ENCODE measurements at places on chromosomes 5 and 9.
A peak's percentile ranks its signal among the peaks of the same experiment; 100 is the strongest.

- DNase-seq, result no peak
These were observed 72.1 kb downstream of the BAAT start for GRCh38 chr9:101312661-101313060.

DNA sequence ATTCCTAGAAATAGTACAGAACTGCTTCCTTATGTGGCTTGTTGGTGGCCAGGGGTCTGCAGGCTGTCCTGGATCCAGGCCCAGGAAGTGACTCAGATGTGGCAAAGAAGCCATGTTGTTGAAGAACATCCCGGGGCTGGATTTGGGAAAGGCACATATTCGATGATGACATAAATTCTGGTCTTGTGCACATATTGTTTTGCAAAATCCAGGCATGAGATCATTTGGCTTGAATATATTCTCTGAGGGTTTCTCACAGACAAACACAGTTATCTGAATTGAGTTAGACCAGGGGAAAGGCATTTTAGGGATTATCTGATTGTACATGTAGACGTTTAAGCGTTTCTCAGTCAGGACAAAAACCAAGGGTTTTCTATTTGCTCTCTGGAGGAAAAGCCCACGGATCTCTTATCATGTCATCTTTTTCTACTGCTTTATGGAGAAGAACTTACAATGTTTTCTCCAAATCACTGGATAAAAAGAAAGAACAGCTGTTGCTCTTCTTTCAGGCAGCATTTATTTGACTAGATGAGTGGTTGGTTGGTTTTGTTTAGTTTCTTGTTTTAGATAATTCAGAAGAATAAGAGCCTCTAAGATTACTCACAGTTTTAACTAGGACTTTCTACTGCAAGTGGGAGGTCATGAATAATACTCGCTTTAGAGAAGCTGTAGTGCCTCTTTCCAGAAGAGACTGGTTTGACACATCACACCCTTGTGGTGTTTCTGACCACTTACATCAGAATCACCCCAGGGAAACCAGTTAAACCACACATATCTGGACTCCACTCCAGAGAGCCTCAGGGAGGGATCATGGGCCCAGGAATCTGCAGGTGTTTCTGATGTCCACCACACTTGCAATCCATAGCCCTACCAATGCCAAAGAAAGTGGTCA lies 29.5 kb upstream of the LHFPL2 start:
- DNase-seq, result no peak

DNA sequence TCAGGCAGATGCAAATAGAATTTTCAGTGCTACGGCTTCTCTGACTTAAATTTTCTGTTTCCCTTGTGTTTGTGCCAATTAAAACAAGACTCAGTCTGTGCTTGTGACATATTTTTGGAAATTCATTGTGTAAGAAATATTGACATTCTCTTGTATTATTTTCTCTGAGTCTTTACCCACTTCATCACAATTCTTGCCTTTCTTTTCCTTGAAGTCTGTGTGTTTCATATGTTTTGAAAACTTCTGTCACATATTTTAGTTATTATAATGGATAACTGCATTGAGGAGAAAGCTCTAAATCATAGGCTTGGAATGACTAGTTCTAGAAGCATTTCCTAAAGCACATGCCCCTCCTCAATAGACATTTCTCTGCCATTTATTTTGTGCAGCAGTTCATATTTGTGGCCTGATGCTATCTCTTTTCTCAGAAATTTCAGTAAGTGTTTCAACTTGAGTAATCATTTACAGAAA lies 206.6 kb downstream of the PALM2AKAP2 start:
- no peak for DNase-seq

- DNase-seq, result peak; percentile 23
These were observed 47.4 kb upstream of the BARX1 start for GRCh38 chr9:94002316-94003140.

DNA sequence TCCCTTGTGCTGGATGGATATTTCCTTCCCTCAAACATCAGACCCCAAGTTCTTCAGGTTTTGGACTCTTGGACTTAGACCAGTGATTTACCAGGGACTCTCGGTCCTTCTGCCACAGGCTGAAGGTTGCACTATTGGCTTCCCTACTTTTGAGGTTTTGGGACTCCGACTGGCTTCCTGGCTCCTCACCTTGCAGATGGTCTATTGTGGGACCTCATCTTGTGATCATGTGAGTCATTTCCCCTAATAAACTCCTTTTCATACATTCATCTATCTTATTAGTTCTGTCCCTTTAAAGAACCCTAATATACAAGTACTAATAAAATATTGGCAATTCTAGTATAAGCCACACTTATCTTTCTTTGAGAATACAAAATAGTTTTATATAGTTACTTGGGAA lies 1078.9 kb downstream of the CDH12 start:
- no peak for DNase-seq

DNA sequence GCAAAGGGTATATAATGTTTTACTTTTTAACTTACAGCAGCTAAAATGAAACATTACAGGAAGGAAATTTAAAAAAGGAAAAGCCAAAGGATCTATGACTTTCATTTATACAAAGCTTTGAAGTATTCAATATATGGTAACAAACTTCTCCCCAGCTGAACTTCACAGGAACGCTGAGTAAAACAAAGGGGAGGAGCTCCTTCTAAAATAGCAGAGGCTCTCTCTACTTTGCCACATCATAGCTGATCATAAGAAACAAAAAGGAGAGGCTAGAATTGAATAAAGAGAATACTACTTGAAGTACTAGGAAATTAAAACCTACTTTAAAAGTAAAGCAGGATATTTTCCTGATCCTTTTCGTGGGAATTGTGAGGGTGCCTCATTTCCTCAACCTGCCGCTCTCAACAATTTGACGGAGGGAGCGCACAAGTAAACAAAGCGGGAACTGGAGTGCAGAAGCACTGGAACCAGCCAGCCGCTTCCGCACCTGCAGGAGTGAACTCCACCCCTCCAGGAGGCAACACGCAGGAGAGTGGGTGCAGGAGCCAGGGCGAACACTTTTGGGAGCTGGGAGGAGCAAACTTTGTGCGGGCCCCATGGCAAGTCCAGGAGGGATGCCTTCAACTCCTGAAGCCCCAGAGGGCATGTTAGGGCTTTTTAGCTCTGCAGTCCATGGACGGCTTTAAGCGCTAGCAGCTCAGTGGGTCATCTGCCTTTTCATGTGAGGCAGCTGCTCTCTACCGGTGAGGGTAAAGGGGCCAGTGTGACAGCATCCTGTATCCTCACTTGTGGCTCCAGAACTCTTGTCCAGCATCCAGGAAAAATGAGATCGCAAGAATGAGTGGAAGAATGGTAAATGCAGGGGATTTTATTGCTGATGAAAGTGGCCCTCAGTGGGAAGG lies 757.4 kb downstream of the PTPRD start:
- DNase-seq, result no peak

- no peak for DNase-seq
These were observed 48.2 kb downstream of the ROPN1L start for GRCh38 chr5:10489810-10490426.

DNA sequence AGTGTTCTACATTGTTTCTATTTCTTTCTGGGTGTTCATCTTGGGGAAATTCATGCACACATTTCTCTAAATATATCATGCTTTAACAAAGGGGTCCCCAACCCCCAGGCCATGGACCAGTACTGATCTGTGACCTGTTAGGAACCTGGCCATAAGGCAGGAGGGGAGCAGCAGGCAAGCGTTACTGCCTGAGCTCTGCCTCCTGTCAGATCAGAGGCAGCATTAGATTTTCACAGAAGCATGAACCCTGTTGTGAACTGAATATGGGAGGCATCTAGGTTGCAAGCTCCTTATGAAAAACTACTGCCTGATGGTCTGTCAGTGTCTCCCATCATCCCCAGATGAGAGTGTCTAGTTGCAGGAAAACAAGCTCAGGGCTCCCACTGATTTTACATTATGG lies 270.0 kb downstream of the AGTPBP1 start:
- no peak for DNase-seq

DNA sequence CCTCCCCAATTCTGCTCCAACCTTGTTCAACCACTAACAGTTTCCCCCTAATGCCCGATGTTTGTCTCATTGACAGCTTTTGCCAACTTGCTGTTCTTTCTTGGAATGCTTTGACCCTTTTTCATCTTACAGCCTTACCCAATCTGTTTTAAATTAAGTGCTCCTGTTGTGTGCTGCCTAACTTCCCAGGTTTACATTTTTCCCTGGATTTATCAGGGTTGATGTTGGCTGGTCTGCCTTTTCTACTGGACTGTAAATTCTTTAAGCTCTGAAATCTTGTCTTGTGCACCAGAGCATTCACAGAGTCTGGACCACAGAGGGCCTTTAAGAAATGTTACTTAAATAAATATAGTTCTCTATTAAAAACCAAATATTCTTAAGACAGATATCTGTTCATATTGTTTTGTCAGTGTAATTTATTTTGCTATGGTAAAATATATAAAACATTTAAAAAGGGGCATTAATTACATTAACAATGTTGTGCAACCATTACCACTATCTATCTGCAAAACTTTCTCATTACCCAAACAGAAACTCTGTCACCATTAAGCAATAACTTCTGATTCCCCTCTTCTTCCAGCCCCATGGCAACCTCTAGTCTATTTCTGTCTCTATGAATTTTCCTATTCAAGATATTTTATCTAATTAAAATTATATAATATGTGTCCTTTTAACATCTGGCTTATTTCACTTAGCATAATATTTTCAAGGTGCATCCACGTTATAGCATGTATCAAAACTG lies 73.0 kb downstream of the OSTF1 start:
- DNase-seq, result no peak

DNA sequence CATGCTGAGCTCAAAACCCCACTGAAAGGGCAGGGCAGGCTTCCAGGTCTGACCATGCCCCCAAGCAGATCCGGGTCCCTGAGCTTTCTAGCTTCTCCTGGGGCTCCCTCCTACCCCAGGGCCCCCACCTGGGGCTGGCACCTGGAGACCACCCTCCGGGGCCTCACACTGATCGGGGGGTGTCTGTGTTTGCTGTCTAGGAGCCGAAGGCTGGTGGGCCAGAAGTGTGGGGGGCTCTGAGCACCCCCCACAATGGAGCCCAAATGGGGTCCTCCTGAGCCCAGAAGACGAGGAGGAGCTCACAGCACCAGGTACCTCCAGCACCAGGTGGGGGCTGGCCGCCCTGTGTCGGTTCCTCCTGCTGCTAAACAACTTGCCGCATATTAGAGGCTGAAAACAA lies 39.8 kb downstream of the LAMC3 start:
- DNase-seq, result no peak

GRCh38 chr9:127567035-127567729 lies 44.9 kb upstream of the STXBP1 start:
- DNase-seq, result no peak
